Right renal pelvis (tissue), 4 donors: ENCODE measurements at places on chromosomes 3 and 15. TPM values are rescaled to one million over a fixed set of nuclear protein-coding genes. Genes with fewer than 3 reads are reported as not detected.

GRCh38 chr3:38634111-38634510, 15.4 kb downstream of the SCN5A start:
- no peak for DNase-seq

- no peak for DNase-seq
Measured at GRCh38 chr3:162437480-162437879, 940.9 kb downstream of the OTOL1 start.

DNA sequence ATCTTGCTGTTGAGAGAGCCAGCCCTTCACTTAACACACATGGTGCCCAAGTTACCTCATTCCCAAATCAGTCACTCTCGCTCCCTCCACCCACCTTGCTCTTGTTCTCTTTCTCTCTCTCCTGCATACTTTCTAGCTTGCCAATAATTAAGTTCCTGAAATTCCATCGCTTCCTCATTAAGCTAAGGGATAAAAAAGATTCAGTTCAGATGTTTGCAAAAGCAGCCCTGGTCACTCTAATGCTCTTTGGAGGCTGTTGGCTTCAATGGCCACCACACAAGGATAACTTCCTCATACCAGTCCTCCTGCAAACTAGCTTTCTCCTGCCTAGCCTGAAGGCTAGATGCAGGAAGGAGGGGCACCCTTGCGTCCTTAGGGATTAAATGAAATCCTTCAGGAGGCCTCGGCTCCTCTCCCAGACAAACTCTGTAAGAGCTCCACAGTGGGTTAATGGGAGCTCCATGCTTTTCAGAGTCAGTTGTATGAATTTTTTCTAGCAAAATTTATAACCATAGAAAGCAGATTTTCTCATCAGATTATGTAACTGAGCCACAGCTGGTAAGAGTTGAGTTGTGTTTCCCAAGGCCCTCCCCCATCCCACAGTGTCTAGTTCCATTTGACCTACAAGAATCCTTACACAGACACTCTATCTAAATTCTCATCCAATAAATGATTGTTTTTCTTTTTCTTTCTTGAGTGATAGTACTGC, 176.6 kb upstream of the TRIM42 start:
- DNase-seq: no peak

DNA sequence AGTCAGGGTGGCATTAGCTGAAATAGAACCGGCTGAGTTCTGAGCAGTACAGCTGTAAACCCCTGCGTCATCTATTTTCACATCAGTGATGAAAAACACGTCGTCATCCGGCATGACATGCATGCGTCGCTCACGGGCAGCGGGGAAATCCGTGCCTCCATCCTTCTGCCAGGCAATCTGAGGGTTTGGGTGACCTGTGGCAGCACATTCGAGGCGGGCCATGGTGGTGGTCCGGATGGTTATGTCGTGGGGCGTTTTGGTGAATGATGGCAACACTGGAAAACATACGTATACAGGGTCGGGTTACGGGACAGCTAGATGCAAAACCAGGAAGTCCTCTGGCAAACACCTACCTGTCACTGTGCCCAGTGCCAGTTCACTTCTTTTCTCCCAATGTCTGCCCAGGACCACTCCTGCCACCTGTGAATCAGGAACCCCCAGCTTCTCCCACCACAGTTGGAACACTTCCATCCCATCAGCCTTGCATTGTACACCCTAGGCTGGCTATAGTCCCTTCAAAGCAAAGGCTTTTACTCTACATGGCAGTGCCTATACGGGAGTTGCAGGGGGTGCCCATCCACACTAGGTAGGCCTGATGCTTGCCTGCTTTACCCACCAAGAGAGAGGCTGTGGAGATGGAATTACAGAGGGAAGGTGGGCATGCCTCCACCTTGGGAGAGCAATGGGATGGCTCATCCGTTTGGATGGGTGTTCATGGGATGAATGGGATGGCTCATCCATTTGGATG, 116.7 kb downstream of the LRIG1 start:
- no peak for DNase-seq

The P2RY14 gene
- polyA plus RNA-seq: 0.90 TPM

The DZIP1L gene
- 16.3 TPM for polyA plus RNA-seq

The DAG1 gene
- 124 TPM for polyA plus RNA-seq
